ENCODE measurements at places on chromosomes 1 and 21. TPM values are rescaled to one million over a fixed set of nuclear protein-coding genes. Genes with fewer than 3 reads are reported as not detected.

KLF17 gene
- total RNA-seq: 0.34 TPM

TCP10L gene
- total RNA-seq: 0.92 TPM

HSF2BP gene
- 1.8 TPM for total RNA-seq

CELA3B gene
- not detected for total RNA-seq

F11R gene
- total RNA-seq: 30.7 TPM

SPRR5 gene
- not detected for total RNA-seq

ABCB10 gene
- 17.9 TPM for total RNA-seq

NBPF15 gene
- total RNA-seq: 22.4 TPM

PCAT6 gene
- total RNA-seq: 2.9 TPM

DAB1 gene
- not detected for total RNA-seq

SERTAD4 gene
- 0.73 TPM for total RNA-seq

ORC1 gene
- total RNA-seq: 19.7 TPM

All from A549 treated with CORT108297 at 1 μM for 4 hours (cell line).